ENCODE measurements at places on chromosomes 1 and 21.

DNA sequence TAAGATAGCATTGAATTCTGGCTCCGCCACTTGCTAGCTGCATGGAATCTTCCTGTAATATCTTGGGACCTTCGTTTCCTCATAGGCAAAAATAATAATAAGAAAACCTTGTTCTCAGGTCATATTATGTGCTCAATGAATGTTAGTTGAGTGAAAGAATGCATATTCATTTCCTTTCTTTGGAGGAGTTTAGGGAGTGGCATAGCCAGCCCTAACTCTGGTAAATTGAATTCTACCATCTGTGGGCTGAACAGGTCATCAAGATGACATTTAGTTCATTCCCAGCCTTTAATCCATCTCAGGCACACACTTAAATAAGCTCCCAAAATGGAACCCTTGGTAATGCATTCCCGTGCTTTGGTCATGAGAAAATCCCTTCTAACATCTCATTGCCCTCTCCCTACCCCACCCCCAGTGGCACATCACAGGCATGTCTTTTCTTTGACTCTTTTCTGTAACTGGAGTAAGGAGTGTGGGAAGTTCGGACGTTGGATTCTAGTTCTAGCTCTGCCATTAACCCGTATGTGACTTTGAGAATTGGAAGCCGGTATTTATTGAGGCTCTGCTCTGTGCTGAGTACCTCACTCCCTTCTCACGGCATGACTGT is 13.2 kb upstream of the MYOG start:
- no peaks in the 10 kb centered on the region for H3K36me3 ChIP-seq
- DNase-seq, result no peak
- H3K27ac ChIP-seq, result no peak overlapping the region
- H3K27me3 ChIP-seq, result no peaks in the 10 kb centered on the region
- peaks cover 6% of the 10 kb centered on the region for H3K4me1 ChIP-seq
- no peak overlapping the region for H3K4me3 ChIP-seq

DNA sequence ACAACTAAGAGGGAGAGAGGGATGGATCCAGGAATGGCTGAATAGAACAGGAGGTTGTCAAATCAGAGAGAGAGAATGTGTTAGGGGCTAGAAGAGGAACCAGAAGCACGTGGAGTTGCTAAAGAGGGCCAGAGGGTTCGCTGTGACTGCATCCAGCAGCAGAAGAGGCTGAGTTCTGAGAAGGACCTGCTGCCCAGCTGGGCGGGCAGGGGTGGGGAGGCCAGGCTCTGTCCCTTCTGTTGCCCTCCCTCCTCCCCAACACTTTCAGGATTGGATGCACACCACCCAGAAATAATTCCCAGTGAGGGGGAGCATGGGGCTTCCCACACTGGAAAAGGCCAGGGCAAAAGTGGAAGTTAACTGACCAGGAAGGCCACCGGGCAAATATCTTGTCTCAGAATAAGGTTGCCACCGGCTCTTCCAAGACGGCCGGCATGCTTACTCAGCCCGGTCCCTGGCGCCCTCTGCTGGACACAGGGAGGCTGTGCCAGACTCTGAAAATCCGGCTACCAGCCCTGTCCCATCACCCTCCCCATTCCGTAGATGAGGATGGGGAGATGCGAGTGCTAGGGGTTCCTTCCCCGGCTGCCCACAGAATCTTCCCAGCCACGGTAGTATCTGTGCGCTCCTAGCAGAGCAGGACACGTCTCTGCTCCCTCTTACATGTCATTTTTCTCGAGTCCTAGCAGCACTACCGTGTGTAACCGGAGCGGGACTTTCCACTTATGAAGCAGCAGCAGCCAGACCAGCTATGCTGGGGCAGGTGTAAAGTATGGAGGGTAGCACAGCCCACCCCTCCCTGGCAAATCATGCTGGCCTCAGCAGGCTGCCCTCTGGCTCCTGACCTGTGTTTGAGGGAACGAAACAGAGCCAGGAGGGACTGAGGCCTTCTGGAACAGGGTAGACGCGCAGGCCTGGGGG is 46.8 kb upstream of the A3GALT2 start:
- no peak overlapping the region for H3K4me3 ChIP-seq
- H3K4me1 ChIP-seq, result peaks cover 17% of the 10 kb centered on the region
- no peaks in the 10 kb centered on the region for H3K27me3 ChIP-seq
- peak overlapping the region; percentile 92 for H3K27ac ChIP-seq
- peak; percentile 88 for DNase-seq

DNA sequence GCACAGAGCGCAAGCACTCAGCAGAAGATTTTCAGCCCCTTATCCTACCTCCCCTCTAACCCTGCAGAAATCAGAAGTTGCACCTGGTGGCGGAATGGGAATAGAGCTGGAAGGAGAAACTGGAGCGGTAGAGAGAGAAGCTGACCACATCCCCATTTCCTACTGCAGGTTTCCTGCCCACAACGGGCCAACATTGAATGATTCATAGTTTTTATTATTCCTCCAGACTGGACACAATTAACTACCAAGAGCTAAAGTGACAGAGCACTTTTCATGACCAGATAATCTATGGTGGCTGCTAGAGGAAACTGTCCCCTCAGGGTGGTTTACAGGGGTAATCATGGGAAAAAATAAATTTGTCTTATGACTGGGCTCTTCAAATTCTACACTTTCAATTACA is 21.3 kb upstream of the LRRC8D start:
- H3K4me3 ChIP-seq, result no peak overlapping the region
- no peaks in the 10 kb centered on the region for H3K36me3 ChIP-seq
- no peaks in the 10 kb centered on the region for H3K27me3 ChIP-seq
- DNase-seq, result no peak
- no peak overlapping the region for H3K27ac ChIP-seq
- H3K4me1 ChIP-seq, result no peaks in the 10 kb centered on the region

GRCh38 chr1:89908672-89909436 is 86.1 kb upstream of the ZNF326 start:
- no peak overlapping the region for H3K4me3 ChIP-seq
- no peaks in the 10 kb centered on the region for H3K27me3 ChIP-seq
- DNase-seq, result peak; percentile 48
- no peak overlapping the region for H3K27ac ChIP-seq
- no peaks in the 10 kb centered on the region for H3K36me3 ChIP-seq

DNA sequence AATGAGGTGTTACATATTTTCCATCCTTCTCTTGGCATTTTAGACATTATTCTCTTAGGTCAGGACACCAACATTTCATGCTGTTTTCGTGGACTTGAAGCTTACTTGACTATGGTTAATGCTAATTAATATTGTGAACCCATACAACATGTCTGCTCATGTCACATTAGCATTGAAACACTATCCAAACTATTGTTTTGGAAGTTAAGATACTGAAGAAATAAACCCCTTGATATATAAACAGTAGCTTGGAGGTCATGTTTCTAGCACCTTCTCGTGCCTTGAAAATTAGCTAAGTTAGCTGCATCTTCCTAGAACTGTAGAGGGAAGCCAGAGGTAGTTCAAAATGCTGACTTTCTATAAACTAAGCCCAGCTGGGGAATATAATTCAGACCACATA is 288.8 kb downstream of the LTN1 start:
- DNase-seq, result no peak
- no peaks in the 10 kb centered on the region for H3K36me3 ChIP-seq
- peaks cover 8% of the 10 kb centered on the region for H3K4me1 ChIP-seq
- H3K27me3 ChIP-seq, result no peaks in the 10 kb centered on the region
- no peak overlapping the region for H3K4me3 ChIP-seq

- H3K4me1 ChIP-seq, result peaks cover 15% of the 10 kb centered on the region
- H3K27ac ChIP-seq, result peak overlapping the region; percentile 21
- no peak for DNase-seq
- H3K4me3 ChIP-seq, result no peak overlapping the region
- H3K36me3 ChIP-seq, result no peaks in the 10 kb centered on the region
These were observed 59.2 kb upstream of the RASAL2 start for GRCh38 chr1:178034676-178035075.

GRCh38 chr1:150696162-150696561 is 792 bp downstream of the GOLPH3L start:
- H3K4me1 ChIP-seq, result peaks cover 24% of the 10 kb centered on the region
- H3K36me3 ChIP-seq, result peaks cover 21% of the 10 kb centered on the region
- H3K27ac ChIP-seq, result no peak overlapping the region
- DNase-seq, result no peak
- peak overlapping the region; percentile 79 for H3K4me3 ChIP-seq

DNA sequence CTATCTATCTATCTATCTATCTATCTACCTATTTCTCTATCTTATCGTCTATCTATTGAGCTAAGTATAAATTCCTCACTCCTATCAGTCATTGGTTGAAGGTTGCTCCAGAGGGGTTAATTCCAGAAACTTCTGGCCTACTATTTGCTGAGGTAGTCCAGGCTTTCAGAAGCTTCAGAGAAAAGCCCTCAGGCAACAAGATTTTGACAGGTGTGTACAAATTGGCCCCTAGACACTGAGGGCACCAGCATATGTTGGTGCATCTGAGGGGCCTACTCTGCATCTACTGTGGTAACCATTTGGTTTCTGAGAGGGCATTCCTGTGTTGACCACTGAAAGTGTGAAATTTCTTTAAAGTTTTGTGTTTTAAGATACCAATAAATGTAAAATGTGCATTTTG is 265.2 kb upstream of the B3GALT2 start:
- no peak for DNase-seq
- no peaks in the 10 kb centered on the region for H3K36me3 ChIP-seq
- H3K4me1 ChIP-seq, result no peaks in the 10 kb centered on the region
- H3K27me3 ChIP-seq, result no peaks in the 10 kb centered on the region

DNA sequence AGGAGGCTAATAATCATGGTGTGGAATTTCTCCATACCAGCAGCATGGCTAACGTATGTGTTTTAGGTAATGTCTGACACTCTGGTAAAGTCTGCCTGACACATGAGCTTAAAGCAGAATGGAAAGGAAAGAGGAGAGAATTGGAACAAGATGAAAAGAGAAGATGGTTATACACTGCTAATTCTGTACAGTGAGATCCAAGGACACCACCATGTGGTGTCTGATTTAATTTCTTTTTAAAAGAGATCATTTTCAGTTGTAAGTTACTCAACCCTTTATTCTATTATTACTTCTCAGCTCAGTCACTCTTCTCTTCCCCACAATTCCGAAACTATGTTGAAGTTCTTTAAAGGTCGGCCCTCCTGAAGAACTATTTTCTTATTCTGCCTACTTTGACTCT is 15.6 kb downstream of the PRKAB2 start:
- H3K4me1 ChIP-seq, result no peaks in the 10 kb centered on the region
- no peaks in the 10 kb centered on the region for H3K27me3 ChIP-seq
- DNase-seq, result no peak
- H3K27ac ChIP-seq, result no peak overlapping the region

- H3K4me1 ChIP-seq, result no peaks in the 10 kb centered on the region
- DNase-seq, result no peak
- no peaks in the 10 kb centered on the region for H3K36me3 ChIP-seq
- H3K27ac ChIP-seq, result no peak overlapping the region
- no peaks in the 10 kb centered on the region for H3K27me3 ChIP-seq
These were observed 96.2 kb upstream of the EDN2 start for GRCh38 chr1:41580520-41581172.

DNA sequence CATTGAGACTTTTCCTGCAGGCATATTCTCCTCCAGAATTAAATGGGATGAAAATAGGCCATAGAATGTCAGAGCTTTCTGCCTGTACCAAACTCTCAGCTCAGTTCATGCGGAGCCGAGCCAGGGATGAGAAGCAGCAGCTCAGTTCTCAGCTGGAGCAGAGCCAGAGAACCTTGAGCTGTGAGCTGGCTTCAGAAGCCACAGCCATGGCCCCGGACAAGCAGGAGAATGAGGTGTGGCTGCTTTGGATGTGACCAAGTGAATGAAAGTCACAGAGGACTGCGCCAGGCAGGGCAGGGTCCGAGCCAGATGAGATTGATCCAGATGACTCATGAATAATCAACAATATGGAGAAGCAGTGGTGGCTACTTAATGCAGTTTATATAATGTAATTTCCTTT is 633.8 kb downstream of the NCAM2 start:
- H3K36me3 ChIP-seq, result no peaks in the 10 kb centered on the region
- H3K4me3 ChIP-seq, result no peak overlapping the region
- H3K27ac ChIP-seq, result no peak overlapping the region
- peak; percentile 39 for DNase-seq
- H3K27me3 ChIP-seq, result no peaks in the 10 kb centered on the region

DNA sequence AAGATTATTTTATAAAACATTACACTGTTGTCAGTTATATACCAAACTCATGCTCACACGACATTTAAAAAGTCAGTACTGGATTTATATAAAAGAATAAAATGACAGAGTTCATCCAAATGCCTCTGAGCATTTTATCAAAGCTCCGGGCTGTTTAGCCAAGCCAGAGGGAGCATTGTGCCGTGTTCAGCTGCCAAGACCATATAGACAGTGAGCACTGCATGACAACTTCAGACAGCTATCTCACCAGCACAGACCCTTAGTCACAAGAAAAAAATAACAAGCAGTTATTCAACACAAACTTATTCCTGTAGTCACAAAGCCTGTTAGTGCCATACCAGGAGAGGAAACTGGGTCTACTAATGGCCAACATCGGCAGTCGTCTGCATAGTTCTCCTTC is 88.0 kb upstream of the PBX1 start:
- no peak overlapping the region for H3K4me3 ChIP-seq
- H3K27ac ChIP-seq, result no peak overlapping the region
- H3K27me3 ChIP-seq, result no peaks in the 10 kb centered on the region
- no peaks in the 10 kb centered on the region for H3K36me3 ChIP-seq
- DNase-seq, result no peak
- peaks cover 7% of the 10 kb centered on the region for H3K4me1 ChIP-seq
